ENCODE measurements at places on chromosomes 5 and 9. TPM values are rescaled to one million over a fixed set of nuclear protein-coding genes. Genes with fewer than 3 reads are reported as not detected.

- no peak for DNase-seq
Measured at GRCh38 chr9:13139641-13140171, 139.8 kb downstream of the MPDZ start.

CDC14B gene
- total RNA-seq: 43.7 TPM

DNA sequence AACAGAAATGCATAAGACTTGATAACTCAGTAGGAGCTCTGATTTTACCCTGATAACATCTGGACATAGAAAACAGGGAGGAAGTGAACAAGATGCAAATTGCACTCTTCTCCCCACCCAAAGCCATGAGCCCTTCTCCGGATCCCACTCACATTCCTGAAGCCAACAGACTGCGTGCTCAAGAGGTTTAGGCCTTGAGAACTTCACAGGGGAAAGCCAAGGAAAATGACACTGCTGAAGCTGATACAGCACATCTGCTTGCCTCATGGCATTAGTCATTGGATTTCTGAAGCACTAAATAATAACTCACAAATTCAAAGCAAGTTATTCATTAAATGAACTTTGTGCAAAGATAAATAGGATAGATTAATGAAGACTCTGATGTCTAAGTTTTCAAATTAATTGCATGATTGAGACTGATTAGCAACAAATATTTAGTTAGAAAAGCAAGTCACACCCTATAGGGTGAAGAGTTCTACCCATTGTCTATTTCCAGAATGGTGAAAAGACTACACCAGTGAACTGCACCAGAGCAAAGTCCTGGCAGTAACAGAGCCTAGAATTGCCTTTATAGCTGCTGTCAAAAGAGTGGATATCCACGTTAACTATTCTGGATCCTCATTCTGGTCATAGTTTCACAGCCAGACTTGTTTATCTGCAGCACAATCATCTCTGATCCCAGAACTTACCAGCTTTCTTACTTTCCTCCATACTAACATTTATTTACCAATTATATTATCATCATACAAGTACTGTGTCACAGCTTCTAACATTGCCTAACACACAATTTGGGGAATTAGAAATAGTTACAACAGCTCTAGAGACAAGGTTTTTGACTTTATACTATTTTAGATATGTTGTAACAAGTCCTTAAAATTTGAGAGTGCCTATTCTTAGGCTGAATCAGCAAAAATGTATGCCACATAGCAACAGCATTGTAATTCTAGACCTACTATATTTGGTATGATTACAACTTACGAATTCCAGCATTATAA is 432.1 kb upstream of the RGMB start:
- no peak for DNase-seq

TOMM5 gene
- total RNA-seq: 174 TPM

GRCh38 chr9:76403352-76403751 is 9.1 kb upstream of the RFK start:
- no peak for DNase-seq

- DNase-seq: peak; percentile 49
Measured at GRCh38 chr9:36102742-36103495, 33.6 kb upstream of the GLIPR2 start.

GRCh38 chr5:6235726-6236125 is 142.6 kb downstream of the MED10 start:
- no peak for DNase-seq

DNA sequence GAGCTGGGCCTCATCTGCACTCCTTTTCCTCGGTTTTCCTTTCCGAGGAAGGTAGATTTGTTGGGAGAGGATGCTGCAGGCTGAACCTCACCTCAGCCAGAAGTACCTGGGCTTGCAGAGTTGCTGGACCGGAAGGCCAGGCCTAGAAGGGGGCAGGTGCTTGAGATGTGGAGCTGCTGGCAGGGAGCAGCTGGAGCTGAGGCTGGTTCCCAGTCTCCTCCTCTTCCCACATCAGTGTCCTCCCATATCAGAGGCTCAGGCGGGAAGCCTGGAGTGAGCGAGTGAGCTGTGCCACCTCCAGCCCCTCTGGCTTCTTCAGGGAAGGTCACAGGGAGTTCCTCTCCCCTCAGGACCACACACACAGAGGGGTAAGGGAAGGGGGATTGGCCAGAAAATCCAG is 259.4 kb downstream of the GADD45G start:
- no peak for DNase-seq

CRHBP gene
- total RNA-seq: not detected

EGFLAM gene
- 0.24 TPM for total RNA-seq

IL5 gene
- total RNA-seq: not detected

DNA sequence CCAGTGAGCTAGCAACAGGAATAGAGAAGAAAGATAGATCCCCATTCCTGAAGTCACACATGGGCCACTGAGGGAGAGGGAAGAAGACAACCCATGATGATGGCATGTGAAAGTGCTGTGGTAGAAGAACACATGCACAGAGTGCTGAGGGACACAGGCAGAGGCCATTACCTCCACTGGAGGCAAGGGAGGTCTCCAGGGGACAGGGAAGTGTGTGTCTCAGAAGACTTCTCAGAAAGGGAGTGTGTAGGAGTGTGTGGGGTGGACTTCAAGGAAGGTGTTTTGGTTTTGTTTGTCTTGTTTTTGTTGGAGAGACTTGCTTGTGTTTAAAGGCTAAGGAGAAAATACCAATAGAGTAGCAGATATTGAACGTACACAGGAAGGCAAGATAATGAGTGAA is 77.0 kb upstream of the SMARCA2 start:
- DNase-seq: no peak

NOXA1 gene
- 0.55 TPM for total RNA-seq

- DNase-seq: no peak
Measured at GRCh38 chr9:4475301-4475700, 15.0 kb upstream of the SLC1A1 start.

FOXI1 gene
- not detected for total RNA-seq

DNA sequence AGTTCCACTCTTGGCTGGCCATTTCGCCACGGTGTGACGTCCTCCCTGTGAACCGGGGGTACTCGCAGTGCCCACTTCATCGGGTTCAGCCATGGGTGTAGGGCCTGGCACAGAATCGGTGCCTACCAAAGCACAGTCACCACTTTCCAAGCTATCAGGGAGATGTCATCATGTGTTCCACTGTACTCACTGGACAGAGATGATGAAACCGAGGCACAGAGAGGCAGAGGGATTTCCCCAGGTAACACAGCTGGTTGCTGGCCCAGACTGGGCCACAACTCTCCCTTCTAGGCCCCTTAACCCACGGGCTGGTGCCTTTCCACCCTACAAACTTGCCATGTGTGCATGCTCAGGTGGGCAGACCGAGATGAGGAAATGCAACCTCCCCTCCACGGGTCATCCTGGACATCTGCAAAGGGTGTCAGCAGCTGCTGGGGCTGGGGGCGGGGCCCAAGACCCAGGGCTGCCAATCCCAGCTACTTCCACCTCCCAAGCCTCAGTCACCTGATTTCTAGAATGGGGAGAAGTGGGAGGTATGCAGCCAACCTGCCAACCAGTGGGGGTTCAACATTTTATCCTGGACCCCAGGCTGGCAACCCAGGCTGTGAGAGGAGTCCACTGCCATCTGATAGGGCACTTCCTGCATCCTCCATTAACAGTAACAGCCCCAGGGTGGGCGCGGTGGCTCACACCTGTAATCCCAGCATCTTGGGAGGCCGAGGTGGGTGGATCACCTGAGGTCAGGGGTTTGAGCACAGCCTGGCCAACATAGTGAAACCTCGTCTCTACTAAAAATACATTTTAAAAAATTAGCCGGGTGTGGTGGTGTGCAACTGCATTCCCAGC is 893 bp upstream of the SH2D3C start:
- no peak for DNase-seq

GRM6 gene
- not detected for total RNA-seq

SUSD3 gene
- total RNA-seq: 6.2 TPM

DNA sequence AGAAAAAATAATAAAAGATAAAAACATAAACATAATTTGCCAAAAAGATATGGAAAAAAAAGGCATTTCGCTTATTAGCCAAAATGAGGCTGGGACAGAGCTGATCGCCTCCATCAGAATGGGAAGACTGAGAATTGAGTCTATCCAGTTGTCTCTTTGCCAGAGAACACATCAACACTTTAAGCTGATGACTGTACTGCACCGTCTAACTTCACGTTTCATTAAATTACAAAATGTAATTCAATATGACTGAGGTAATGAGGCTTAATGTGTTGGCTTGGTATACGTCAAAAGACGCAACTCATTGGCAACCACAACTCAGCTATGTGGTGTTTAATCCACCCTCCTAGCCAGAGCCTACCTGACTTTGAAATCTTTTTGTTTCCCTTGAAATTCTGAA is 462.7 kb upstream of the CD180 start:
- DNase-seq: no peak

- no peak for DNase-seq
Measured at GRCh38 chr9:113854310-113854709, 21.8 kb upstream of the ZNF618 start.

DNA sequence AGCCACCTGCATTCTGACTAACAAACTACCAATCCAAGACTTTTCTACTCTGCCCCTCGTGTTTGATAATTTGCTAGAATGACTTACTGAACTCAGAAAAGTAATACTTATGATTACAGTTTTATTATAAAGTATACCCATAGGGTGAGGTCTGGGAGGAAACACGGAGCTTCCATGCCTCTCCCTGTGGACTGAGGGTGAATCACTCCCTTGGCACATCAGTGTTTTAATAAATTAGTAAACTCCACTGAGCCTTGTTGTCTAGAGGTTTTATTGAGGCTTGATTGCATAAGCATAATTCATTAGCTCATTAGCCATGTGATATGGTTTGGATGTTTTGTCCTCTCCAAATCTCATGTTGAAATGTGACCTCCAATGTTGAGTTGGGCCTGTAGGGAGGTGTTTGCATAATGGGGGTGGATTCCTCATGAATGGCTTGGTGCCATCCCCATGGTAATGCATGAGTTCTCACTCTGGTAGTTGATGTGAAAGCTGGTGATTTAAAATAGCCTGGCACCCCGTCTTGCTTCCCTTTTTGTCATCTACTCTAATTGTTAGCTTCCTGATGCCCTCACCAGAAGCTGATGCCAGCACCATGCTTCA is 233.6 kb upstream of the TRPC7 start:
- DNase-seq: no peak

CTNNA1 gene
- total RNA-seq: 302 TPM

DNA sequence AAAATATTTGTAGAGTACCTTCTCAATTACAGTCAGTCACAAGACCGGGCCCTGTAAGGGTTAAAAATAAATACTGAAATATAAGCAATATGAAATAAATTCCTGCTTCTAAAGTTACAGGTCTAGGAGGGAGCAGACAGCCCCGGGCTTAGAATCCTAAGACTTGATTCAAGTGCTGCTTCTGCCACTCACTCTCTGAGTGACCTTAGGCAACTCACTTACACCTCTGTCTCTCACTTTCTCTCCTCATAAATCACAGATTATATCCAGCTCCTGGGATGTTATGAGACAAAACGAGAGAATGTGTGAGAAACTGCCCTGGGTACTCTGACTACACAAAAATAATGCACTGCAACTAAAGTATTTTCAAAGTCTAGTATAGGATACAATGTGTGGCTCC is 101.9 kb downstream of the PDE4D start:
- no peak for DNase-seq

DNA sequence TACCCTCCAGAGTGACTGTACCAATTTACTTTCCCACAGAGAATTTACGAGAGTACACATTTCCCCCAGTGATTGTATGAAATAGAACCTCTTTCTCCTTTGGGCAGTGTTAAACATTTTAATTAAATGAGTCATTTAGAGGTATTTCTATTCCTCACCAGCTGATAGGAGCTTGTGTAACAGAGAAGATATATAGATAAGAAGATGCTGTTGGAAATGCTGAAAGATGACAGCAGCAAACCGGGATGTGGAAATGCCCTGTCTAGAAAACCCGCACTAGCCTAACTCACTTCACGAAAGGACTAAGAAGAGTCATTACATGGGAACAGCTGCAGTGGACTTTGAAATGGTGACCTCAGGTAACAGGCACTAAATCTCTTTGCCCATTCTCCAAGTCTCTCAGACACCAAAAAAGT is 68.3 kb downstream of the LPAR1 start:
- DNase-seq: no peak

- no peak for DNase-seq
Measured at GRCh38 chr5:110288766-110289511, 437.5 kb downstream of the TMEM232 start.

GRCh38 chr9:128456613-128457061 is 831 bp downstream of the ODF2 start:
- DNase-seq: no peak

GRCh38 chr9:127555840-127556820 is 55.9 kb upstream of the STXBP1 start:
- no peak for DNase-seq

DNA sequence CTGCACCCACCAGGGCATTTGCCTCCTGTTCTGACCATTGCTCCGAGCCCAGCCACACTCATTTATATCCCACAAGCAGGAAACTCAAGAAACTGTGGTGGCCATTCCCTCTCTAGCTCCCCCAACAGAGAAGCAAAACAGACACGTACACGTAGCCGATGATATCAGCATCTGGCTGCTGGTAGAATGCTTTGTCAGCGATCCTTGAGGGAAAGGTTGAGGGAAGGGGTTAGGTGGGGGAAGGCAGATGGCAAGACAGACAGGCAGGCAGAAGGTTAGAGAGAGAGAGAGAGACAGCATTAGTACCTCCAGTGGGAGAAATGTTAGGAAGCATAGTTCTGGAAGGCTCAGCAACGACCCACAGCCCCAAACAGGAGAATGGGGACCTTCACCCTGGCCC is 7.8 kb downstream of the HIGD2A start:
- DNase-seq: no peak

SOHLH1 gene
- total RNA-seq: not detected

Data from H1 (cell line).